ENCODE measurements at places on chromosomes 5 and 9. TPM values are rescaled to one million over a fixed set of nuclear protein-coding genes. Genes with fewer than 3 reads are reported as not detected.

Gene EGR1
- 14.7 TPM for total RNA-seq

Gene ACOT12
- total RNA-seq, result not detected

DNA sequence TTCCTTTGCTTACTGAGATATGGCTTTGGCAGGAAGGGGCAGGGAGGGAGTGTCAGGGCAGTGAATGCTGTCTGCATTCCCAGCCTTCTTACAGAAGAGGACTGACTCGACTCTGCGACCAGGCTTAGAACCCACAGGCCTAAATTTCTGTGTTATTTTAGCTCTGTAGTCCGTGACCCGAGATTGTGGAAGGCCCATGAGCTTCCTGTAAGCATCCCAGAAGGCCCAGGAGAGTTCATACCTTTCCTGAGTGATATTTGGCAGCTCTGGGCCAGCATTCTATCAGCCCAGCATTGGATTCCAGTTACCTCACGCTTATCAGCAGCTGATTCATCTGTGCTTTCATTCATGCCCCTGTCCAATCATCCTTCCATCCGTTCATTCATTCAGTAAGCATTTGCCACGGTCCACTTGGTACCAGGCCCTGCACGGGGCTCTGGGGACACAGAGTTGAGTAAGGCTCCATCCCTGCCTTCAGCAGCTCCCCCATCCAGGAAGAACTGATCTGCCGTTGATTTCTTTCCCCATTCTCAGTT is 28.2 kb upstream of the RPL26L1 start:
- no peak overlapping the region for H3K4me3 ChIP-seq
- H3K27ac ChIP-seq, result peak overlapping the region; percentile 80
- H3K36me3 ChIP-seq, result peaks cover 60% of the 10 kb centered on the region
- no peaks in the 10 kb centered on the region for H3K27me3 ChIP-seq
- peaks cover 21% of the 10 kb centered on the region for H3K4me1 ChIP-seq

DNA sequence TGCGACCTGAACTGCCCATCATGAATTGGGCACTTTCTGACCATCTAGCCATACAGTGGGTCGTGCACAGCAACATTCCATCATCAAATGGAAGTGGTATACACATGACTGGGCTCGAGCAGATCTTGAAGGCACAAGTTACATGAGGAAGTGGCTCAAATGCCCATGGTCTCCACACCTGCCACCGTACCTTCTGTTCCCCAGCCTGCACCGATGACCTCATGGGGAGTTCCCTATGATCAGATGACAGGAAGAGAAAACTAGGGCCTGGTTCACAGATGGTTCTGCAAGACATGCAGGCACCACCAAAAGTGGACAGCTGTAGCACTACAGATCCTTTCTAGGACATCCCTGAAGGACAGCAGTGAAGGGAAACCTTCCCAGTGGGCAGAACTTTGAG is 21.8 kb downstream of the MTMR12 start:
- H3K4me3 ChIP-seq, result no peak overlapping the region
- DNase-seq, result no peak
- peaks cover 14% of the 10 kb centered on the region for H3K36me3 ChIP-seq
- no peaks in the 10 kb centered on the region for H3K27me3 ChIP-seq
- H3K4me1 ChIP-seq, result no peaks in the 10 kb centered on the region

GRCh38 chr9:23581931-23582330 is 244.1 kb downstream of the ELAVL2 start:
- no peak overlapping the region for H3K27ac ChIP-seq
- no peaks in the 10 kb centered on the region for H3K4me1 ChIP-seq
- no peak for DNase-seq
- no peaks in the 10 kb centered on the region for H3K27me3 ChIP-seq

DNA sequence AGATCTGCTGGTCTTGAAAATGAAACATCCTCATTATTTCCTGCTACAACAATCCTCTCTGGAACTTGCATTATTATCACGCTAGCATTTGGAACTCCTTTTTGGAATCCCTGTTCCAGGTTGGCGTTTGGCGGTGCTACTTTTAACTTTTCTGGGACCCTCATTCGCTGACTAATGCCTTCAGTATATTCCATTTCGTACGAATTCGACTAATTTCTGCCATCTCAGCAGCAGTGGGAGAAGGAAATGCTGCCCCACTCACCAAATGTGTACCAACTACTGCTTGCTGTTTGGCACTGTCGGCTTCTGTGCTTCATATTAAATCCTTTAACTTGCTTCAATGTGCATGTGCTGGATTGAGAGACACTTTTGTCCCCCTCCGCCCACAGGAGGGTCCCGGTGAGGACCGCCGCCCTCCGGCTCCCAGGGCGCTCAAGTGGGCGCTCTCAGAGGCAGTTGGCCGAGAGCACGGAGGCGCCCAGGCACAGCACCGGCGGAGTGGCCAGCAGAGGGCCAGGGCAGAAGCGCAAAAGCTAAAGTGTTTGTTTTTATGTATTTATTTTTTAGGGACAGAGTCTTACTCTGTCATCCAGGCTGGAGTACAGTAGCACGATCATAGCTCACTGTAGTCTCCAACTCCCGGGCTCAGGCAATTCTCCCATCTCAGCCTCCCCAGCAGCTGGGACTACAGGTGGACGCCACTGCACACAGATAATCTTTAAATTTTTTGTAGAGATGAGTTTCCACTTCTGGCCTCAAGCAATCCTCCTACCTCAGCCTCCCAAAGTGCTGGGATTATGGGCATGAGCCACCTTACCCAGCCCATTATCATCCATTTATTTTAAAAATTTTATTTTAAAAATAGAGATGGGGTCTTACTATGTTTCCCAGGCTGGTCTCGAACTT is 11.9 kb downstream of the PDE6A start:
- no peak for DNase-seq
- peak overlapping the region; percentile 26 for H3K4me3 ChIP-seq
- peaks cover 4% of the 10 kb centered on the region for H3K4me1 ChIP-seq
- H3K36me3 ChIP-seq, result no peaks in the 10 kb centered on the region
- no peak overlapping the region for H3K27ac ChIP-seq
- H3K27me3 ChIP-seq, result no peaks in the 10 kb centered on the region

GRCh38 chr9:85600675-85601263 is 141.0 kb downstream of the AGTPBP1 start:
- H3K4me1 ChIP-seq, result peaks cover 7% of the 10 kb centered on the region
- H3K4me3 ChIP-seq, result no peak overlapping the region
- no peaks in the 10 kb centered on the region for H3K27me3 ChIP-seq
- no peak overlapping the region for H3K27ac ChIP-seq
- H3K36me3 ChIP-seq, result peaks cover 3% of the 10 kb centered on the region

DNA sequence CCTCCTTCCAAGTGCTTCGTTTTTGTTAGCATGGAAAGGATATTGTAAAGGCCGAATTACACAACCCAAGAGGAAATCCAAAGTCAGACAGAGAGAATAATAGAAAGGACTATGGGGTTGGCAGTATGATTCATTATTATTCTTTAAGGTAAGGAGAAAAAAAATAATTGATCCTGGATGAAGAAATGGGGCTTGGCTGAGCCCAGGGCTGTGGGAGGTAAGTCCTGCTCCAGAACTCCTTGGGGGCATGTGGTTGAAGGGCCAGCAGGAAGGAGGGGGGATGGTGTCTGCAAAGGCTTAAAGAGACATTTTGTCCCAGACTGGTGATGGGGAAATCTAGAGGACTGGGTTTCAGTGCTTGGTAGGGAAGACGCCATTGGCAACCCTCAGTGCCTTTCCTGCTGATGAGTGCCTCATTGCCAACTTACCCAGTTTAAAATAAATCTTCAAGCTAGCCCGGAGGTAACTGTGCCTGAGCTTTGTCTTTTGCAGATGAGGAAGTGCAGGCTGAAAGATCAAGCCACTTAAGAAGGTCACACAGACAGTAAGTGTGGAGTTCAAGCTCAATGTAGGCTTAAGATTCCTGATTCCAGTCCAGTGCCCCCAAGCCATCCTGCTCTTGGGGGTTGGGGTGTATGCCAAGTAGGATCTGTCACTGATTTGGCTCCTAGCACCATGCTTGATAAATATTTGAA is 30.2 kb downstream of the FOXI1 start:
- H3K4me3 ChIP-seq, result no peak overlapping the region
- no peaks in the 10 kb centered on the region for H3K27me3 ChIP-seq
- H3K4me1 ChIP-seq, result no peaks in the 10 kb centered on the region

DNA sequence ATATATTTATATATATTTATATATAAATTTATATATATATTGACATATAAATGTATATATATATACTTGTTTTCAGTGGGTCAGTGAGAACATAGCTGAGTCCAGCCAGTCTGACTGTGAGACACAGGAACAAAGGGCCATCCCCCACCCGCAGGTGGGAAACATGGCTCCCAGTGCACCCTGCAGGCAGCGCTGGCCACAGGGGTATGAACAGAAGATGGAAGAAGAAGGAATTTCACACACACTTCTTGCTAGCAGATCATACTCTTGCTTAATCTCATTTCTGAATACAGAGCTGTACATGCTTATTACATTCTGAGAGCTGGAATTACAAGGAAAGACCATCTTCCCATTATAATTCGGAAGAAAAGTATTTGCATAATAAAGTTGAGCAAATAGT is 595.4 kb downstream of the IRX1 start:
- no peak overlapping the region for H3K27ac ChIP-seq
- no peak overlapping the region for H3K4me3 ChIP-seq
- H3K4me1 ChIP-seq, result no peaks in the 10 kb centered on the region
- no peaks in the 10 kb centered on the region for H3K36me3 ChIP-seq
